Activated naive CD8-positive, alpha-beta T cell treated with anti-CD3 and anti-CD28 coated beads, Interleukin-2, amount 10 ng/mL, durations not matched to agents 7 days and 5 days (primary cell): ENCODE measurements at places on chromosomes 7 and 10.

DNA sequence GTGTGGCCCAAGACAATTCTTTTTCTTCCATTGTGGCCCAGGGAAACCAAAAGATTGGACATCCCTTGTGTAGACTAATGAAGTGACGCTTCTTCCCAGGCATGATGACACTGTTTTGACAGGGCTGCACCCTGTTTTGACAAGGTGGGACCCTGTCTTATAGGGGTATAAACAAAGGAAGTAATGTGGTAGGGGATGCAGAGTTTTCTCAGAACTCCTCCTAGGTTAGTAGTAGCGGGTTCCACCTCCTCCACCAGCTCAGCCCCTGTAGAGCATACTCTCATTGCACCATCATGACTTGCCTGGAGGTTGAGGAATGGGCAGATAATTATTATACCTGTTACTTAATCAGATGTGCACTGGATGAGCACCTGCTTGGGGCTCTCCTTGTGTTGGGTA, 123.1 kb downstream of the CCNY start:
- peaks cover 57% of the 10 kb centered on the region for H3K4me1 ChIP-seq
- DNase-seq = no peak
- H3K36me3 ChIP-seq = peaks cover 16% of the 10 kb centered on the region
- peak overlapping the region; percentile 88 for H3K27ac ChIP-seq

DNA sequence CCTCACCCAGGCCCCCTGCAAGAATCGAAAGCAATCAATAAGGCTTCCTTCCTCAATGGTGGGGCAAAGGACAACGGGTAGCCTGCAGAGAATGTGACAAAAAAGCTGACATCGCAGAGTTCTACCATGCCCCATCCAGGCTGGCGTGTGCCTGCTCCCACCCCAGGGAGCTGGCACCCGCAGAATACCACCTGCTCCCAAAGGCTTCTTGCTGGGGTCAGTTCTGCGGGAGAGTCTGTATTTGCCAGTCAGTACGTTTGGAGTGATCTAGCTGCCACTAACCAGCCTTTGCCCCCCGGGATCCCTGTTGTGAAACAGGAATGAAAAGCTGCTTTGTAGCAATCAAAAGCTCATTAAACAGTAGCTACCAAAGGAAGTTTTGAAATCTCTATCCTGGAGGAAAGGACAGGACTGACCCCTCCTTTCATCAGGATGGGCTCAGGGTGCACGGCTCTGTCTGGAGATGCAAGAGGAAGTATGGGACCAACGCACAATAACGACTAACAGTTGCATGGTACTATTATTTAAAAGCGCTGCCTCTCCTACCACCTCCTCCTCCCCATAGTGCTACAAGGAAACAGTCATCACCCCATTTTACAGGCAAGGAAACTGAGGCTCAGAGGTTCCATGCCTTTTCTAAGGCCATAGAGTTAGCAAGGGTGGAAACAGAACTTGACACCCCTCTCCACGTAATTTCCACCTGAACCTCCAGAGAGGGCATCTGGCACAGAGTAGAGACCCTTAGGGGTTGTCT, 67.0 kb downstream of the FGFR2 start:
- H3K27ac ChIP-seq = no peak overlapping the region
- H3K36me3 ChIP-seq = no peaks in the 10 kb centered on the region
- peaks cover 2% of the 10 kb centered on the region for H3K27me3 ChIP-seq
- no peak overlapping the region for H3K4me3 ChIP-seq

GRCh38 chr10:33803248-33803647, 468.8 kb upstream of the NRP1 start:
- no peak overlapping the region for H3K27ac ChIP-seq
- no peaks in the 10 kb centered on the region for H3K27me3 ChIP-seq
- no peaks in the 10 kb centered on the region for H3K36me3 ChIP-seq
- DNase-seq = no peak

DNA sequence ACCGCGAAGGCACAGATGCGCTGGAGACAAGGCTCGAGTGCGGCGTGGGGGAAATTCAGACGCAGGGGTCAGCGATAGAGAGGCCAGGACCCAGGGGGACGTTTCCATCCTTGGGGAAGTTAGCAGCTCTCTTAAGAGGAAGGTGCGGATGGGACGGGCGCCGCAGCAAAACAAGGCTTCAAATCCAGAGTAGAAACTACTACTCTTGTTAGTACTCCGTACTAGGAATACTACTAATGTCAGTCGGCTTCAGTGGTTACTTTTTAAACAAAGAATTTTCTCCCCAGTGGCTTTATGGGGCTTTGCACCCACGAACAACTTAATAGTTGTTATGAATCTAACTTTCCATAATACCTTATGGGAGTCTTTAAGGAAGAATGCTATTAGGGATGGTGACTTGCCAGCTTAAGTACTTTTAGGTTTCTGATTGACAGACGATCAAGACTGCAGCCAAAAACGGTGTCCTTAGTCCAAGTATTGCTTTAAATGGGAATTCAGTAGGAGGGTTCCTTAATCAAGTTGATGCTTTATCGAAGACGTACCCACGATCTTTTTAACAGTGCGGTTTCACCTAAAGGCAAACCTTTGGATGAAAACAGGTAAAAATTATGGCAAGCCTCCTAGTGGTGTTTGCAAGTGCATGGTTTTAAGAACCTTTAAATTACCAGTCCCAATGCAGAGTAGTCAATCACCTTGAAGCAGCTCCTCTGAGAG, 812 bp upstream of the IDE start:
- H3K27ac ChIP-seq = peak overlapping the region; percentile 84
- DNase-seq = no peak
- peaks cover 16% of the 10 kb centered on the region for H3K4me1 ChIP-seq
- peaks cover 2% of the 10 kb centered on the region for H3K27me3 ChIP-seq

GRCh38 chr7:79453558-79454360, at the start of gene MAGI2:
MAGI2 (minus strand) TSS chr7:79453667; CDS start chr7:79453320, 347 bp downstream.
- H3K27me3 ChIP-seq = peaks cover 60% of the 10 kb centered on the region
- H3K4me1 ChIP-seq = peaks cover 14% of the 10 kb centered on the region
- H3K27ac ChIP-seq = no peak within 1 kb of the TSS
- DNase-seq = peak; percentile 38
- H3K4me3 ChIP-seq = peak within 1 kb of the TSS; percentile 82
